ENCODE measurements at places on chromosomes 1 and 21.

- no peak for DNase-seq
These were observed 215.2 kb downstream of the URB2 start for GRCh38 chr1:229841230-229841629.

GRCh38 chr1:41762777-41763176 is 155.9 kb downstream of the HIVEP3 start:
- DNase-seq: no peak

DNA sequence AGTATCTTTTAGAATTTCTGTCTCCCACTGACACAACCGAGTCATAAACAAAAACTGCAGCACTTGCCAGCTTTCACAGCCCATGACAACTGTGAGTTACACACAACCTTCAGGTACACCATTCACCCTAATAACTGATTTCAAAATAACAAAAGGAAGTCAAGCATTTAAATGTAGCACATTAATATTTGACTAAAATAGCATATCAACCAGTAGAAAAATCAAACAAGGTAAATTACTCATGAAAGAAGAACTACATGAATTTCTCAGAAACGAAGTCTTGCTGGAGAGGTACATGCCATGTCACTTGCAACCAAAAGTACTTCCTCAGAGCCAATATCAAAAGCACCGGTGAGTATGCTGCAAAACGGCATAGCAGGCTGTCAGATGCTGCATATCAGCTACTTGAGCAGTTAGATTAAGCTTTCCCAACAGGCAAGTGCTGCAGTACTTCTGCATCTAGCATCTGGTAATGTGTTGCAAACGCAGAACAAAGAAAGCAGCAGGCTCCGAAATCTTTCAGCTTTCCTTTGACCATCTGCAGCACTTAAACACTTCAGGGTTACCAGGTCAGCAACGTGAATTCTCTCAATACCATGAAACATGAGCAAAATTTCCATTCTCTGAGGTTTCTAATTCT is 223.2 kb downstream of the SMYD3 start:
- no peak for DNase-seq

GRCh38 chr1:161843156-161843555 is 77.0 kb downstream of the ATF6 start:
- DNase-seq: no peak

DNA sequence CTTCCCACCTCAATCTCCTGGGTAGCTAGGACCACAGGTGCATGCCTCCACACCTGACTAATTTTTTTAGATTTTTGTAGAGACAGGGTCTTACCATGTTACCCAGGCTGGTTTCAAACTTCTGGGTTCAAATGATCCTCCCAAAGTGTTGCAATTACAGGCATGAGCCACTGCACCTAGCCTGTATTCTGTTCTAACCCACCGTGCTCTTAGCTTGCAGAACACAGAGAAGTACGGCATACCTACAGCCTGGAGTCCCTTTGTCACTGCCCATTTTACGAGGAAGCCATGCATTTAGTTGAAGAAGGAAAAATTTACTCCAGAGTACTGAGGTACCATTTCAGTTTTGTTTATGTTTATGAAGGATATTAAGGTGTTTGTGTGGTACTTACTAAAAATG is 29.7 kb upstream of the NEXN start:
- DNase-seq: no peak

- no peak for DNase-seq
These were observed 4.9 kb upstream of the LRRC3 start for GRCh38 chr21:44450402-44450801.

- DNase-seq: no peak
These were observed 8.6 kb upstream of the ITGB2 start for GRCh38 chr21:44929242-44929798.
